ENCODE measurements at places on chromosomes 6 and 20. TPM values are rescaled to one million over a fixed set of nuclear protein-coding genes. Genes with fewer than 3 reads are reported as not detected.

TINAG gene
- not detected for total RNA-seq

OR2H1 gene
- total RNA-seq: not detected

VIP gene
- total RNA-seq: not detected

SFTA2 gene
- total RNA-seq: not detected

CDSN gene
- not detected for total RNA-seq

TXLNB gene
- 0.05 TPM for total RNA-seq

SMPDL3A gene
- total RNA-seq: 24.1 TPM

SH3BGRL2 gene
- total RNA-seq: 7.2 TPM

ADGRF5 gene
- total RNA-seq: under 0.01 TPM

PRL gene
- not detected for total RNA-seq

SLA2 gene
- not detected for total RNA-seq

MAFB gene
- total RNA-seq: 0.14 TPM

NMBR gene
- total RNA-seq: not detected

ENPP5 gene
- not detected for total RNA-seq

PSMB9 gene
- total RNA-seq: 11.6 TPM

VGLL2 gene
- total RNA-seq: not detected

TCF21 gene
- 1.4 TPM for total RNA-seq

KIAA0408 gene
- 1.5 TPM for total RNA-seq

PRICKLE4 gene
- 1.2 TPM for total RNA-seq

TASP1 gene
- total RNA-seq: 9.1 TPM

ITPR3 gene
- 36.3 TPM for total RNA-seq

EDN1 gene
- 2.8 TPM for total RNA-seq

AKAP7 gene
- 5.8 TPM for total RNA-seq

PRRT1 gene
- 0.09 TPM for total RNA-seq

HTR1B gene
- 2.7 TPM for total RNA-seq

SMIM28 gene
- total RNA-seq: not detected

SLC17A1 gene
- not detected for total RNA-seq

RWDD2A gene
- total RNA-seq: 5.2 TPM

WFDC10B gene
- total RNA-seq: not detected

RIN2 gene
- total RNA-seq: 48.9 TPM

OPRL1 gene
- total RNA-seq: 3.0 TPM

Measured in smooth muscle cell of the umbilical artery (primary cell).